ENCODE measurements at places on chromosomes 13 and 19.

GRCh38 chr13:76934671-76935070 is 13.6 kb upstream of the ACOD1 start:
- H3K27ac ChIP-seq, result no peak overlapping the region
- no peak overlapping the region for H3K4me3 ChIP-seq
- no peak for DNase-seq
- H3K4me1 ChIP-seq, result no peaks in the 10 kb centered on the region
- no peaks in the 10 kb centered on the region for H3K36me3 ChIP-seq

GRCh38 chr13:50810468-50810867 is 33.0 kb downstream of the DLEU7 start:
- H3K27ac ChIP-seq, result no peak overlapping the region
- DNase-seq, result no peak
- H3K4me1 ChIP-seq, result no peaks in the 10 kb centered on the region
- no peaks in the 10 kb centered on the region for H3K36me3 ChIP-seq
- H3K4me3 ChIP-seq, result no peak overlapping the region

- no peak overlapping the region for H3K27ac ChIP-seq
- H3K4me1 ChIP-seq, result no peaks in the 10 kb centered on the region
- H3K27me3 ChIP-seq, result no peaks in the 10 kb centered on the region
- H3K4me3 ChIP-seq, result no peak overlapping the region
- no peak for DNase-seq
- H3K36me3 ChIP-seq, result no peaks in the 10 kb centered on the region
Measured at GRCh38 chr13:67410645-67411044, 180.5 kb upstream of the PCDH9 start.

DNA sequence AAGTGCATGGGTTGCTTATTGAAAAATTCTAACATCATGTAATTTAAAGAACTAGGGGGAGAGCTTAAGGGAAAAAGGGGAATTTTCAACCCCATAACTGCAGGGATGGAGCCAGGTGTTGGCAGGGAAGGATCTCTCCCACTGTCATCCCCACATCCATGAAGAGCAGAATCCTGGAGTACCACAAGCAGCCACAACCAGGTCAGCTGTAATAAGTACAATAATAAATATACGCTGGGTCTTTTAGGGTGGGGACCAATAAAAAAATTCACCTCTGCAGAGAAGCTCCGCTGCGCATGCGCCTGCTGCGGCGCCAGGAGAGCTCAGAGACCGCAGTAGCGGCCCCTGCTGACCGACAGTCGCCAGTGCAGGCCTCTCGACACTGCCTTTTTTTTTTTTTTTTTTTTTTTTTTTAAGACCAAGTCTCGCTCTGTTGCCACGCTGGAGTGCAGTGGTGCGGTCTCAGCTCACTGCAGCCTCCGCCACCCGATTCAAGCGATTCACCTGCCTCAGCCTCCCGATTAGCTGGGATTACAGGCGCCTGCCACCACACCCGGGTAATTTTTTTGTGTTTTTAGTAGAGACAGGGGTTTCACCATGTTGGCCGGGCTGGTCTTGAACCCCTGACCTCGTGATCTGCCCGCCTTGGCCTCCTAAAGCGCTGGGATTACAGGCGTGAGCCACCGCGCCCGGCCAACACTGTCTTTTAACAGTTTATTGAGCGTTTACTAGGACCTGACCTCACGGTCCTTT is 2.5 kb upstream of the EEF2 start:
- H3K4me3 ChIP-seq, result peak overlapping the region; percentile 1
- no peaks in the 10 kb centered on the region for H3K36me3 ChIP-seq
- H3K27me3 ChIP-seq, result no peaks in the 10 kb centered on the region
- peak overlapping the region; percentile 54 for H3K27ac ChIP-seq
- peak; percentile 87 for DNase-seq
- peaks cover 11% of the 10 kb centered on the region for H3K4me1 ChIP-seq

DNA sequence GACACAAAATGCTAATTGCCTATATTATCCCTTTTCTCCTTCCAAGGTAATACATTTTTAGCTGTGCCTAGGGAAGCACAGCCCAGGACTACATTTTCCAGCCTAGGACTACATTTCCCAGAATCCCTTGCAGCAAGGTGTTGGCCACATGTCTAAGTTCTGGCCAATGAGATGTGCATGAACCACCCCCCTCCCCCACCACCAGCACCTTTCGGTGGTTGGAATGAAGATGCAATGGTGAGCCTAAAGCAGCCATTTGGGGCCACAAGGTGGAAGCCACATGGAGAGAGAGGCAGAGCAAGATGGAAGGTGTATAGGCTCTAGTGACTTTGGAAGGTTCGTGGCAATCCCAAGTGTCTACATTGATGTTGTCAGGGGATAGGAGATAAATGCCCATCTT is 16.2 kb downstream of the UNC13A start:
- DNase-seq, result no peak
- no peaks in the 10 kb centered on the region for H3K27me3 ChIP-seq
- H3K4me1 ChIP-seq, result no peaks in the 10 kb centered on the region
- H3K36me3 ChIP-seq, result no peaks in the 10 kb centered on the region
- no peak overlapping the region for H3K4me3 ChIP-seq

DNA sequence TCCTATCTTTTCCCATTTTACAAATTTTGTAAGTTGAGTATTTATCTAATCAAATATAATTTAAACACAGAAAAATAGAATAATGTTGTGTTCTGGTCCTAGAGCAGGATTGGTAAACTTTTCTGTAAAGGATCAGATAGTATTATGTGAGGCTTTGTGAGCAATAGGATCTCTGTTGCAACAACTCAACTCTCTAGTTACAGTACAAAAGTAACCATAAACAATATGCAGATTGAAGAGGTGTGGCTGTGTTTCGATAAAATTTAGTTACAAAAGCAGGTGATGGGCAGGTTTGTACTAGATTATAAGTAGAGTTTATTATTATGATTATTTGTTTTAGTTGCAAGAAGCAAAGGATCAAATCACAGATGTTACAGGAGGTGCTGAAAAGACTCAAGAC is 15.2 kb upstream of the C1QTNF9B start:
- H3K36me3 ChIP-seq, result no peaks in the 10 kb centered on the region
- no peaks in the 10 kb centered on the region for H3K4me1 ChIP-seq
- no peak overlapping the region for H3K4me3 ChIP-seq
- H3K27me3 ChIP-seq, result peaks cover 3% of the 10 kb centered on the region
- H3K27ac ChIP-seq, result no peak overlapping the region

DNA sequence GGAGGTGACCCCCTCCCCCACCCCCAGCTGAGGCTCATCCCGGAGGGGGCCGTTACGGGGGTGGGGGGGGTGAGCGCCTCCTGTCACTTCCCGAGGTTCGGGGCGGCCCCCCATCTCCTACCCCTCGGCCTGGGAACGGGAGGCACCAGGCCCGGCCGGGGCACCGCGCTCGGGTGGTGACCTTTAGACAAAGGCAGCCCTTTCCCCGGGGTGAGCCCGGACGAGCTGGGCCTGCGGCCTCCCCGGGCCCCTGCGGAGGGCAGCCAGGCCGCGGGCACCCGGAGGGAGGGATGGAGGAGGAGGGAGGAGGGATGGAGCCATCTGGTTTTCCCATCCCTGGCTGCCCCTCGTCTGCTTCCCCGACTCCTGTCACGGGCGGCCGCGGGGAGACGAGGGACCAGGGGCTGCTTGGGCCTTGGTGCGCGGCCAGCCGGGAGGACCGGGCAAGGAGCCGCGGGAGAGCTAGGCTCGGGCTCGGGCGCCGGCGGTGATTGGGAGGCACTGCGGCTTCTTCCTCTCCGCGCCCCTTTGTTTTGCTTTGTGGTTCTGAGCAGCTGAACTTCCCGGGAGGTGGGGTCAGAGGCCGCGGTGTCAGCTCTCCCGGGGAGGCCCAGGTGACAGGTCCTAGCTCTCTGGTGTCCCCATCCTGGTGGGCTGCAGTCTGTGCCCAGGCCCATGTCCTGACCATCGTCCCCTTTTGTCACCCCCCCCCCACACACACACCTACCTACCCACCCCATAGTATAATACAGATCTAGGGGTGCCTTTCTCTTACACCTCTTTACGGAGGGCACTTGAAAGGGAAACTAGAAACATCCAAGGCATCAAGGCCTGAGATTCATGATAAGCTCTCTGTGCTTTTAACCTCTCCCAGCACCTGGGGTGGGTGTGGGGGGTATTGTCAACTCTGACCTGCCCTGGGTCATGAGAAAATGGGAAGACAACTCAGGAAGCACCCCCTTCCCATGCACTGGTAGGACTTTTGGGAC is 1.3 kb downstream of the BICRA start:
- peak; percentile 40 for DNase-seq
- H3K4me3 ChIP-seq, result peak overlapping the region; percentile 80
- H3K27me3 ChIP-seq, result no peaks in the 10 kb centered on the region
- peak overlapping the region; percentile 94 for H3K27ac ChIP-seq
- H3K4me1 ChIP-seq, result peaks cover 15% of the 10 kb centered on the region

DNA sequence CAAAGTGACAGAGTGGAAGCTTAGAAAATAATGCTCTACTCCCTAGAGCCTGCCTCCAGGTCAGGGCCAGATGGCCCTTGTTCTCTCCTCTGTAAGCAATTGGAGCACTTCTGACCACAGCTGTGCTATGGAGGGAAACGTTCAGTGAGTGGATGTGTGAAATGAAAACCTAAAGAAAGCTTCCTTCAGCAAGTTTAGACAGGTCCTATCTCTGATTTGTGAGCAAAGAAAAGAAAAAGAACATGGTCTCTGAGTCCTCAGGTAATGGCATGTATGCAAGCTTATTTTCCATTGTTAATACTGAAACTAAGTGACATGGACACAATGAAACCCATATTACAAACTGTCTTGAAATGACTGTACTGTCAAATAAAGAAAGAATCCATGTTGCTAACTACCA is 1486.8 kb downstream of the EFNB2 start:
- H3K4me1 ChIP-seq, result no peaks in the 10 kb centered on the region
- no peak overlapping the region for H3K4me3 ChIP-seq
- H3K27ac ChIP-seq, result no peak overlapping the region
- H3K36me3 ChIP-seq, result no peaks in the 10 kb centered on the region
- DNase-seq, result no peak

DNA sequence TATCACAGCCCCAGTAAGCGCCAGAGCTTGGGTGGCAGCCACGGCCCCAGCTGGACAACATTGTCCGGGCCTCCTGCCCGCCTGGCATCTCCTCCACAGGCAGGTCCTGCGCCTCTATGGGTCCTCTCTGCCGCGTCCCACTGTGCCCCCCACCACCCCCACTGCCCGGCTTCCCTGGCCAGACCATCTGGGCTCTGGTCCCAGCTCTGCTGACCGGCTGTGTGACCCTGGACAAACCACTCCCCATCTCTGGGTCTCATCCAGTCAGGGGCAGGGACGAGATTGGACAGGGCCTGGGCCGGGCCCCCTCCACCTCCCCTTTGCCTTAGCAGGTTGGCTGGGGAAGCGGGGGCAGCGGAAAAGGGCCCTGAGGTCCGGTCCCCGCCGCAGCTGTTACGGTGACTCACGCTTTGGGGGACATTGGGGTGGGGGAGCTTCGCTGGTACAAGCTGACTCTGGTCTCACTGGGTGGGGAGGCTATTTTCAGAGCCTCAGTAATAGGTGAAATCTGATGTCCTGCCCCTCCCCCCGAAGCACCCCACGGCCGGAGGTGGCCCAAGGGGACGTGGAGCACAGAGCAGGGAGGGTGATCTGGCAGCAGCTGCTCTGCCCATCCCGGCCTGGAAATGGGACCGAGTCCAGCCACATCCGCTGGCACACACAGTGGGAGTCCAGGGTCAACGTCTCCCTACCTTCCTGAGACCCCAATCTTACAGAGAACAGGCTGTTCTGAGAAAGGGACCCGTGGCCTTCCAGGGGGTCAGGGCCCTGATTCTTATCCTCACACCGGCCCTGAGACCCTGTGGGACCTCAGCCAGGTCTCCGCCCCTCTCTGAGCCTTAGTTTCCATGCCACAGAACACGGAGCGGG is 9.1 kb downstream of the NFIC start:
- peak overlapping the region; percentile 8 for H3K4me3 ChIP-seq
- no peaks in the 10 kb centered on the region for H3K27me3 ChIP-seq
- peaks cover 16% of the 10 kb centered on the region for H3K4me1 ChIP-seq
- peak overlapping the region; percentile 99 for H3K27ac ChIP-seq
- DNase-seq, result peak; percentile 94
- no peaks in the 10 kb centered on the region for H3K36me3 ChIP-seq

All from uterus (tissue), 4 donors.